ENCODE measurements at places on chromosomes 3 and 15.

GRCh38 chr3:98353554-98353953 lies at the start of gene OR5K4:
TSS of gene OR5K4 (plus strand) at chr3:98353854. CDS start at chr3:98353854, 0 bp downstream.
- DNase-seq, result no peak

- DNase-seq, result no peak
Observed at GRCh38 chr3:16607718-16608117, 2.5 kb upstream of the DAZL start.

DNA sequence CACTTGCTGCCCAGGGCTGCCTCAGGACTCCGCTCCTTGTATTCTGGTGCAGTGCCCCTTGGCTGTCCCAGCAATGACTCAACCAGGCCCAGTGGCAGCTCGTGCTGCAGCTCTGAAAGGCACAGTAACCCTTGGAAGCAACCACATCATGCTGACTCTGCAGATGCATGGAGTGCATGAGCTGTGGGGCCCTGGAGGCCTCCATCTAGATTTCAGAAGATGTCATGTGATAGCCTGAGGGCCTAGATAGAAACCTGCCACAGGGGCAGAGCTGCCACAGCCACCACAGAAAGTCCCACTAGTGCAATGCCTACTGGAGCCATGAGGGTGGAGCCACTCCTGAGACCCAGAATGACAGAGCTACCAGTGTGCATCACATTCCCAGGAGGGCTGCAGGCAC lies 117.1 kb upstream of the SMAD3 start:
- DNase-seq, result no peak

DNA sequence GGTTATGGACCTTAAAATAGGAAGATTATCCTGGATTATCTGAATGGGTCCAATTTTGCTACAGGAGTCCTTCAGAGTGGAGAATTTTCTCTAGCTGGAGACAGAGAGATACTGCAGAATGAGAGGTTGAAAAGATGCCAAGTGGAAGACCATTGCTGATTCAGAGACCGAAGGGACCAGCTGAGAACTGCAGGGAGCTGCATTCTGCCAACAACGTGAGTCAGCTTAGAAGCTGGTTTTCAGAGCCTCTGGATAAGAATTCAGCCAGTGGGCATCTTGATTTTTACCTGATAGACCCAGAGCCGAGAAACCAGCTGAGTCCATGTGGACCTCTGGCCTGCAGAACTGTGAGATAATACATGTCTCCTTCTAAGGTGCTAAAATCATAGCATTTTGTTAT lies 234.0 kb downstream of the NR2F2 start:
- DNase-seq, result no peak

All from 8988T (cell line).